CD4-positive, alpha-beta T cell treated with Interleukin-1 beta for 1 hour (primary cell): ENCODE measurements at places on chromosomes 11 and 22.

DNA sequence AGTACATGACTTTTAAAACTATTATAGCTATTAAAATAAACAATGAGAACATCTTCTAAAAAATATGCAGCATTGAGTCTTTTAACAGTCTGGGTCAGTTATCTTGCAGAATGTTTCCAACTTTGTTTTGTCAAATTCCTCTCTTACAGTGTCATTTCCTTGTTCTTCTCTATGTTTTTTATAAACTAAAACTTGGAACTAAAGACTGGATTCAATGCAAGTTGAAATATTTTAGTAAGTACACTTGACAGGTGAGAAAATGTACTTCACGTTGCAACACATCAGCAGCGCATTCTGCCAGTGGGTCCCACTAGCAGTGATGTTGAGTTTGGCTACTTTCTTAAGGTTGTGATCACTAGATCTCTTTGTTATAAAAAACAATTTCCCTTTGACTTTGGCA, 1407.6 kb upstream of the RAG2 start:
- DNase-seq: no peak

GRCh38 chr11:117941976-117942654, 12.9 kb upstream of the TMPRSS13 start:
- no peak for DNase-seq

DNA sequence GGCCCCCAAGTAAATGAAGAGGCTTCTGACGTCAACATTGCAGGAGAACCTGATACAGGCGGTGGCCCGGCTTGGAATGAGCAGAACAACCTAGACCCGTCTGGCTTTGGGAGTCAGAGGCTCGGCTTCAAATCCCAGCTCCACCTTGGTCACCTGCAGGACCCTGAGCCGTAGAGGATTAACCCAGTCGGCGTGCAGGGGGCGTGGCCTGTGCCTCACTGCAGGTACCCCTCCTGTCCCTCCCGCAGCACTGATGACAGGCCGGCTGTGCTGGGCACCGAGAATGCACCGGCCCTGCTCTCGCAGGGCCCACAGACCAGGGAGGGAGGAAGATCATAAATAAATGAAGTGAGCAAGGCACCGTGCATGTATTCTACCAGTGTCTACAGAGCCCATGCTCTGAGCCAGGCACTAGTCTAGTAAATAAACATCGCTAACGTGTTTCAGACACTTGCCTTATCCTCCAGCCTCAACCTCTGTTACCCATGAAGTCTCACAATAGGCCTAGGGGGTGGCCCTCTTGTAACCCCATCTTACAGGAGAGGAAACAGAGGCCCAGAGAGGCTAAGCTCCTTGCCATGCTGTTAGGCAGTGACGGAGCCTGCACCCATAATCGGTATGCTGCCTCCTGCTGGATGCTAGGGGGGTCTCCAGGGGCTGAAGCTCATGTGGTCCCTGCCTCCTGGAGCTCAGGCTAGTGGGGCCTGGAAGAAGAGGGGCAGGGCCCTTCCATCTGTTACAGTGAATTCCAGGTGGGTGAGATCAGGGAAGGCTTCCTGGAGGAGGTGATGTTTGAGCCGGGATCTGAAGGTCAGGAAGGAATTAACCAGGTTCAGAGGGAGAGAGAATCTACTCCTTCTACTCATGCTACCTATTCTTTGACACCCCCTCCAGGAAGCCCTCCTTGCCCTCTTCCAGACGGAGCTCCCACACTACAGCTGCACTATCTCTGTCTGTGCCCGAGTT, 53.4 kb downstream of the RTL6 start:
- DNase-seq: no peak

DNA sequence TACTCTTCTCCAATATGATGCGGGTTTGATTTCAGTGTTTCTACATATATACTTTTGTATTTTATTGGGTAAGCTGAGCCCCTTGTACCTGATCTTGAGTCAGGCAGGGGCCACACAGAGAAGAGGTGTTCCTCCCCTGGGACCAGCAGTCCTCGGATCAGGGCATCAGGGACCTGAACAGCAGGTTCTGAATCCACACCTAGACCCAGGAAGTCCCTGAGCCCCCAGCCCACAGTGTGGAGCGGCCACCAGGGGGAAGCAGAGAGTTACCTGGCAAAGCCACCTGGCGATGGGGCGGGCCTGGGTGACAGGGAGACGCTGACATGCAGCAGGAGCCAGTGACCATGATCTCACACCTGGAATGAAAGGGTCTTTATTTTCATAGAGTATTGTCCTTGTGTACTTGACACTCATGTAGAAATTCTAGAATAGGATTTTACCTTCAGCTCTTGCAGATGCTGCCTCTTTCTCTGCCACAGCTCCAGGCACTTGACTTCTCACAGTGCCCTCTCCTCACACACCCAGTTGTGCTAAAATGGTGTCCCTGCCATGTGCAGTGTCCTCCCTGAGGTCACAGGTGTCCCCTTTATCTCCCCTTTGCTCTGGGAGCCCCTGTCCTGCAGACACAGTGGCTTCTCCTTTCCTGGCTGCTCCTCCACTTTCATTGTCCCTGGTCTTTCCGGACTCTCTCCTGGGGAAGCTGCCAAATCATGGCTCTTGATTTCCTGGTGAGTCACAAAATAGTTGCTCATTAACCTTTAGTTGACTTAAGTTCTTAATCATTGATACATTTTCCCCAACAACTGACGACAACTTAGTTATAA, 48.5 kb downstream of the GGTLC2 start:
- peak; percentile 63 for DNase-seq

DNA sequence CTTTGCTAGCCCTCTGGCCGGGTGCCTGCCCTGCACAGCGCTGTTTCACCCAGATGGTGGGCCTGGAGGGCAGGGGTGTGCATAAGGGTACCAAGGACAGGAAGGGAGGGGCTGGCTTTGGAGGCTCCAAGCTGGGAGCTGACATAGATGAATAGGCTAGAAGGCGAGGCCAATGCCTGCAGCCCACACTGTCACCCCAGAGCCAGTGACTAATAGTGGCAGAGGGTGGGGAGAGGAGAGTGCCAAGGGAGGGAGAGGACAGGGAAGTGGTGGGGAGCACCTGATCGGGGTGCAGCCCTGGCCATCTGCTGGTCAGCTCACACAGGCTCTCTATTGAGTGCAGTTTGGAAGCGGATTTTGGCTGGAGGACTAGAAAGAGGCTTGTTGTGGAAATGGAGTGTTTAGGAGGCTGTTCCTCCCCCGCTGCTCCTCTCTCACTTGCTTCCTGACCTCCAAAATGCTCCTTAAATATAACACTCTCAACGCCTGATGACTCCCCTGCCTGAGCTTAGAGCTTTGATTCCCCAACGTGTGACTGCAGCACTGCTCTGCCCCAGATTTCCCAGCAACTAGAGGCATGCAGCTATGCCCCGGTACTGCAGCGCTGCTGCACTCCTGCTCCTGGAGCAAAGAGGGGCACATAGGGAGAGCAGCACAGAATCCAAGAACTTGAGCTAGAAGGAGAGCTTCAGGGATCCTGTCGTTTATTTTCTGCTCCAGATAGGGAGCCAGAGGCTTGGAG, 89.2 kb downstream of the GRAMD1B start:
- no peak for DNase-seq

DNA sequence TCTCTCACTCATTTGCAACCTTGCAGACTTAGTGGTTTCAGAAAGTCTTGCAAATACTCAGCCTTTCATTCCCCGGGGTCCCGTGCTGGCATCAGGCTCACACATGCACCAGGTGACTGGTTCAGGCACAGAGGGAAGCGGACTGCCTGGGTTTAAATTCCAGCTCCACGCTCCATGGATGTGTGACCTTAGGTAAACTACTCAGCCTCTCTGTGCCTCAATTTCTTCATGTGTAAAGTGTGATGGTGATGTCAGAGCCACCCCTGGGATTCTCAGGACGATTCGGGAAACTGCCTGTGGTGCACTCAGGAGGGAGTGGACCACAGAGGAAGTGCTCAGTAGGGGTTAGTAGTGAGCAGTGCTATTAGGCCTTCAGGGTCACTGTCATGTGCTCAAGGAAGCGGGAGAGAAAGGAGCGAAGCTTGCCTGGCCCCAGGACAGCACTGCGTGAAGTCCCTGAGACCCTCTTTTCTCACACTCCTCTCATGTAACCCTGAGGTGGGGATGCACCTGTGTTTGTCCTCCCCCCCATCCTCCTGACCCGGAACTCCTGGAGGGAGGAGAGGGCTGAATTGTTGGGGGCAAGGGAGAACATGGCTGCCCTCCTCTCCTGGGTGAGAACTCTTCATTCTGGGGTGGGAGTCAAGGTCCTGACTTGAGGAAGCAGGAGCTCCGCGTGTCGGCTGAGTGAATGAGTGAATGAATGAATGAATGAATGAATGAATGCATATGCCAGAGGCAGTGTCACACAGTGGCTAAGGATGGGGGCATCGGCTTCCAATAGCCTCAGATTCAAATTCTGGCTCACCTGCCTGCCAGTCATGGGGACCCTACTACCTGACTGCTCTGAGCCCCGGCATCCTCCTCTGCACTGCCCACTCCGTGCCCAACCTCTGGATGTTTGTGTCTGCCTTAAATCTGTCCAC, 14.4 kb upstream of the UPK3A start:
- no peak for DNase-seq

GRCh38 chr22:48238966-48239365, 1476.5 kb downstream of the TBC1D22A start:
- no peak for DNase-seq

DNA sequence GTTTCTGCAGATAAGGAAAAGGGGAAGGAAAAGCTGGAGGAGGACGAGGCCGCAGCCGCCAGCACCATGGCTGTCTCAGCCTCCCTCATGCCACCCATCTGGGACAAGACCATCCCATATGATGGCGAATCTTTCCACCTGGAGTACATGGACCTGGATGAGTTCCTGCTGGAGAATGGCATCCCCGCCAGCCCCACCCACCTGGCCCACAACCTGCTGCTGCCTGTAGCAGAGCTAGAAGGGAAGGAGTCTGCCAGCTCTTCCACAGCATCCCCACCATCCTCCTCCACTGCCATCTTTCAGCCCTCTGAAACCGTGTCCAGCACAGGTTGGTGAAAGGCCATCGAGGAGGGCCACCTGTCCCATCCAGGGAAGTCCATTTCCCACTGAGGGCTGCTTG, 5.6 kb downstream of the TEF start:
- no peak for DNase-seq

DNA sequence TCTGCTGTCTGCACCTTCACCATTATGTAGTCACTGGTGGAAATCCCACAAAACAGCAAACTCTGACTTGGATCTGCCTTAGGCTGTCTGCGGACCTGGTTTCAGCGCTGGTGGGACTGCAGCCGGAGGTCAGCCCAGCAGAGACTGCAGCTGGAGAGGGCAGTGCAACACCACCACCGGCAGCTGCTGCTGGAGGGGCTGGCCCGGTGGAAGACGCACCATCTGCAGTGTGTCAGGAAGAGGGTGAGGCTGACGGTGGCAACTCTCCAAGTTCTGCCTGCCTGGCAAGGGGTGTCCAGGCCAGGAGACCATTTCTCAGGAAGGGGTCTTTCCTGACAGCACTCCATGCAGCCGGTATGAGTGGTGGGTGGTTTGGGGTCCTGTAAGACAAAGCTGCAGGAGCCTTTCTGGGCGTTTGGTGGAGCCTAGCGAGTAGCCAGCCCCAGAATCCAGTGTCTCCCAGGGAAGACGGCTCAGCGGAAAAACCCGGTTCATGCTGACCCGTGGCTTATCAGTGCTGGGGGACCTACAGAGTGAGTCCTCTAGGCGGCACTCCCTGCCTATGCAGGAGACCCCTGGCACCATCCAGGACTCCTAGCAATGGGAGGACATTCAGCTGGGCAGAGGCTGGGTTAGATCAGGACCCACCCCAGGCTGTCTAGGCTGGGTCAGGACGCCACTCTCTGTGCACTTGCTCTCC, 50.8 kb downstream of the PISD start:
- DNase-seq: no peak

DNA sequence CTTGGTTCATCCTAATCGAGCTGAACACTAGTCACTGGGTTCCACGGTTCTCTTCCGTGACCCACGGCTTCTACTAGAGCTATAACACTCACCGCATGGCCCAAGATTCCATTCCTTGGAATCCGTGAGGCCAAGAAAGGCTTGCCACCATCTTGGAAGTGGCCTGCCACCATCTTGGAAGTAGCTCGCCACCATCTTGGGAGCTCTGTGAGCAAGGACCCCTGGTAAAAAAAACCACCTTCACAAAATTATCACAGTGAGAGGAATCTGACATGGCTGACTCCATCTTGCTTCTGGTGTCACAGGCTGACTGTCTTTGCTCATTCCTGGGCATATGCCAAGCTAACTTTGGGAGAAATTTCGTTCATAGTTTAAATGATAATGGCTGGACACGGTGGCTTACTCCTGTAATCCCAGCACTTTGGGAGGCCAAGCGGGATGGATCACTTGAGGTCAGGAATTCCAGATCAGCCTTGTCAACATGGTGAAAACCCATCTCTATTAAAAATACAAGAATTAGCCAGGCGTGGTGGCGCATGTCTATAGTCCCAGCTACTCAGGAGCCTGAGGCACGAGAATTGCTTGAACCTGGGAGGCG, 18.9 kb upstream of the KCTD14 start:
- no peak for DNase-seq

DNA sequence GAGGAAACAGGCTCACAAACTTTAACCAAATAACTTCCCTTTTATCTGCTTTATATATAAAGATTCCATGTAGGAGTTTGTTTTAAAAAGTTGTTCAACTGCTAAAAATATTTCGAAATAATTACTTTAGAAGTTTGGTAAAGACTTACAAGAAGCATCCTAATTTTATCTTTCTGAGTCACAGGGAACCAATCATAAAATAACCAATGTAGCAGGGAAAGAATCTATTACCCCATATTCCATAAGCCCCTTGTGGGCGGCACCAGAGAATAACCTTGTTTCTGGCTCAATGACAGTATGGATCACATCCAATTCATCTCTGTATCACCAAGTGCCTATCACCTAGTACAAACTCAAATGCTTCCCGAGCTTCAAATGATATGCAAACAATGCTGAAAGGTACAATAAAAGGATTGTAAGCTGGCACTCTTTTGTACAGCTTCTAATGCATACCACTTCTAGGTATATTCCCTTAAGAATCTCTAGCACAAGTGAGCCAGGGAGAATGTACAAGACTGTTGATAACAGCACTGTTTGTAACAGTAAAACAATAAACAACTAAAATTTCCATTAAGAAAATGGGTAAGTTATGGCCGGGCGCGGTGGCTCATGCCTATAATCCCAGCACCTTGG, 158.4 kb downstream of the ATG16L2 start:
- DNase-seq: no peak

- DNase-seq: no peak
These were observed 796 bp downstream of the MYOD1 start for GRCh38 chr11:17719938-17720795.
